Stimulated activated CD4-positive, alpha-beta T cell treated with anti-CD3 and anti-CD28 coated beads, Interleukin-15, amount 100 ng/mL, for 1 hour (primary cell): ENCODE measurements at places on chromosomes 2 and 18.

DNA sequence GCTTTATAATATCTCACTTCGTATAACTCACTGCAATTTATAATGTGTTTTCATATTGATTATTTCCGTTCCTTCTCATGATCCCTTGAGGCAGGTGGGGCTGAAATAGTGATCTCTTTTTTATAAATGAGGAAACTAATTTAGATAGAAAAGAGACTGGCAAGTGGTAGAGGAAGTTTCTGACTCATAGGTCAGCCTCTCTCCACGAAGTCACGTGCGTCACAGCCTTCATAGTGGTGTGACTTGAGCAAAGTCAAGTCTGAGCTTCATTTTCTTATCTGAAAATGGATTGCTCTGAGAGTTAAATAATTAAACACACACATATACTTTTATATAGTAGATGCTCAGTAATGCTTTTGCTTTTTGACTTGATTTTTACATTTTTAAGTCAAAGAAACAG is 19.9 kb downstream of the ABCG5 start:
- no peak for DNase-seq

GRCh38 chr2:218607436-218608115 is at the start of gene PLCD4:
PLCD4 (plus strand) TSS chr2:218607899; CDS start chr2:218615740, 7,841 bp downstream.
- no peak for DNase-seq

- DNase-seq = no peak
These were observed 149.9 kb downstream of the TMX3 start for GRCh38 chr18:68564961-68565360.

DNA sequence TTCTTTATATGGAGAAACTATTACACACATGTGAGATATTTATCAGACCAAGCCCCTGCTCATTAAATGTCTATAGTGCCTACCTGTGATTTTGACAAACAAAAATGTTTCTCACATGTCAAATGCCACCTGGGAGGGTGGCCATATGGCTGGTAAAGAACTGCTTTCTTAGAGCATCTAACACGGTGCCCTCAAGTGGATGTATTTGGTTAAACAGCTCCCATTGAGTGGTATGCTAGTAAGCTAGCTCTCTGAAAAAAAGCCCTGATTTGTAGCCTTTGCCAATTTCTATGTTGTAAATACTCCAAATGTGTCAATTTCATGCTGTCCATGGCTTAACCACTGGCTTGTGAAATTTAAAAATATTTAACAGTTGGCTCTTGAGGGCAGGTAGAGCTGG is 94.6 kb downstream of the PMAIP1 start:
- no peak for DNase-seq

DNA sequence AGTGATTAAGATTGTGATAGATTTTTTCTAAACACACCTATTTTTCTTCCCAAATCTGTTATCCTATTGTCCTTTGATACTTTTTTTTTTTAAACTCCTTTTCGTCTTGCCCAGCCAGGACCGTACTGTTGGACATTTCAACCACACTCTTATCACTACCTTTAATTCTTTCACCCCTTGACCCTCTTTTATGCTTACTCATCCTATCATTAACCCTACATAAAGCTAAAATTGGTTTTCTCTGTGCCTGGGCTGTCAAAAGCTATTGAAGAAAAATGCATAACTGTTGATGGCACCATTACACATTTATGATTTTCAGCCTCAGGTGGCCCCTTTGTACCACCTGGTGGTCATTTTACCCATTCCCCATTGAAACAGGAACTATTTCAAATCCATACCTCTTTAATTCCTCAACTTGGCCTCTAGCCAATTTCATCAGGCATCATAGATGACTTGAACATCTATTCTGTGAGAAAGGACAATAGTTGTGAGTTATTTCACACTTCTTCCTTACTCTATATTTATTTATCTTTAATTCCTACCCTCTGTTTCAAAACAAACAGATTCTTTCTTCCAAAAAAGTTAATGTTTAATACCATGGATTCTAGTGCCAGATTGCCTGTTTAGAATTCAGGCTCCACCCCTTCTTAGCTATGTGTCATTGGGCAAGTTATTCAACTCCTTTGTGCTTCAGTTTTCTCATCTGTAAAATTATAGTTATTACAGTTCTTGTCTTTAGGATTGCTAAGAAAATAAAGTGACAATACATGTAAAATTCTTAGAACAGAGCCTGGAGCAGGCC is 258.6 kb downstream of the CAMKMT start:
- DNase-seq = no peak

DNA sequence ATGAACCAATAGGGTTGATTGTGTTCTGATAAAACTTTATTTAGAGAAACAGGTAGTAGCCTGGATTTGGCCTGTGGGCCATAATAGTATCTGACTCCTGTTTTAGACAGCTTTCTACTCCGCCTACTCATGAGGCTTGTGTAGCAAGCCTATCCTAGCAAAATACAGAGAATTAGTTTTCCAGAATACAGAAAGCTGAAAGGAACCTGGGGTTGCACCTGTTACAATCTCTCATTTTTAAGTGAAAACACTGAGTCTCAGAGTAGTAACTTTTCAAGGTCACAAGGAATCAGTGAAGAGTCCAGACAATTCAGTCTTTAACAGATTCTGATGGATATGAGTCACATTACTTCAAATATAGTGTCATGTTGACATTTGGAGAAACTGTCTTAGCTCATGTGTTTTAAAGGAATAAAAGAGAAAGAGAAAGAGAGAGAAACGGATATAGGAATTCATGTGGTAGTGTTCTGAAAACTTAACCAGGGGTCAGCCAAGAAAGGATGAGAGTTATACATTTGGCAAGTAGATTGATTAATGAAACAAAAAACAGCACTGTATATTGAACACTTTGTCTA is 17.0 kb downstream of the ARHGAP28 start:
- no peak for DNase-seq
